ENCODE measurements at places on chromosomes 5 and 9.

GRCh38 chr5:16914108-16914435 lies 22.0 kb downstream of the MYO10 start:
- DNase-seq: no peak

GRCh38 chr5:141192110-141192725 lies at the start of gene PCDHB10:
Gene PCDHB10, plus strand, starts transcription at chr5:141192353. Its CDS starts 200 bp downstream, at chr5:141192553.
- DNase-seq: peak; percentile 39

DNA sequence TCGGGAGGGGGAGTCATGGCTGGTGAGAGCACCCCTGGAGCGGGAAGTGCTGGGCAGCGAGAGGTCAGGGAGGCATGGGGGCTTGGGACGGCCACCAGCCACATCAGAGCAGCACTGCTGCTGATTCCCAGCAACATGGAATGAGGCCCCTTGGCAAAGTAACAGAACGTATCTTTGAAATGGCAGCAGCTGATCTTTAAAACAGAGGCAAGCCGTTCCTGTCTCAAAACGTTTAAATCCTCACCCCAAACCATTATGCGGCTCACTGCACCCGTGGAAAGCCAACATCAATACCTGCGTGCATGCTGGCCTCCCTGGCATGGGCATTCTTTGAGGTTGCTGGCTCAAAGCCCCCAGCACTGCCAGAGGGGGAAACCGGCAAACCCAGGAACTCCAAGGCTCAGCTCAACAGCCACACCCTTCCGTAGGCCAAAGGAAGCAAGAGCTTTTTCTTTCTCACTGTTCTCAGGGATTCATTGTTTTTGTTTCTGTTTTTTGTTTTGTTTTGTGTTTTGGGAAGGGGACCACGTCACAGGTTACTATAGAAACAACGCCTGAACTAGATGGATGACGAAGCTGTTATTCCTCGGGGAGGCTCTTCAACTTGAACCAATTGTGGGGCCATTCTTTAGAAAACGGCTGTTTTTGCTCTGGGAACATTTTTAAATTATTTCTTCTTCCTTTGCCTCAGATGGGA lies 28.1 kb upstream of the OBP2B start:
- no peak for DNase-seq

DNA sequence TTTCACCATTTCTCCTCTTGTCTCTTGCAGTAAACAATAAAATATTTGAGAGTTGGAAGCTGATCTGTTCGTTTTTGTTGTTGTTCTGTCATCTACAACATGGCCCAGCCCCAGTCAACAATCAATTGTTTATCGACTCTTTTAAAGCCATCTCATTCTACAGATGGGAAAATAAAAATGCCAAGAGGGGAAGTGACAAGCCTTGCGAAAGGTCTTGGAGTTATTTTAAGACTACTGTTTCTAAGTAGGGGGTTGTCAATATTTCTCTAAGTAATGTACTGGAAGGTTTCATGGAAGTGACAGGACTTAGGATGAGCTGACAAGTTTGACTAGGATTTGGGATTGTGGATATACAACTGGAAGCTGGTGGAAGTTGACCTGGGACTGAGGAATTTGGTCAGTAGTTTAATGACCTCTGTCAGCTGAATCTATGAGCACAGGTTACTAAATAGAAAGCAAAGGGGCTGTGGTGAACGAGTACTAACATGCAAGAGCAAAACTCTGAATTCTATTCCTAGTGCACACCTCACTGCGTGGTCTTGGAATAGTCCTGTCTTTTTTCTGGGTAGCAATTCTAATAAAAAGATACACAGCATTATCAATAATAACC lies 57.5 kb upstream of the ADRB2 start:
- DNase-seq: no peak

GRCh38 chr9:131464354-131465000 lies 38.2 kb upstream of the POMT1 start:
- DNase-seq: no peak

DNA sequence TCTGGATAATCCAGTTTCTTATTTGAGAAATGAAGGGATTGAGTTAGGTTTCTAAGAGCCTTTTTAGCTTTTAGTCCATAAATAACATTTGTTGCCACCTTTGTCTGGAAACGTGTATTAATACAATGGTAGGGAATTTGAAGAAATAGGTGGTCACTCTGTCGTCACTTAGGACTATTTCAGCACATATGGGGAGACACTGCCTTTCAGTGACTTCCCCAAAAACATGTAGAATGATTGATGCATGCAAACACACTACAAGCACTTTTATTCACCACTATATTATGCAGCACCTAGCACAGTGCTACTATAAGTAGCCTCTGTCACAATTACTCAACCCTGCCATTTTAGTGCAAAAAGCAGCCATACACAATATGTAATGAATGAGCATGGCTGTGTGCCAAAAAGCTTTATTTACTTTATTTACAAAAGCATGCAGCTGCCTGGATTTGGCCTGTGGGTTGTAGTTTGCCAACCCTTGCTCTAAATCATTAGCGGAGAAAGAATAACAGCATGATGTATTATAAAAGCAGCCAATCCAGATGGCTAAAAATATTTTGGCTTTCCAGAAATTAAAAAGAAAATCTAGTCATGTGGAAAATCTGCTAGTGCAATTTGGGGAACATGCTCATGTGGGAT lies 154.2 kb upstream of the HMHB1 start:
- DNase-seq: no peak

DNA sequence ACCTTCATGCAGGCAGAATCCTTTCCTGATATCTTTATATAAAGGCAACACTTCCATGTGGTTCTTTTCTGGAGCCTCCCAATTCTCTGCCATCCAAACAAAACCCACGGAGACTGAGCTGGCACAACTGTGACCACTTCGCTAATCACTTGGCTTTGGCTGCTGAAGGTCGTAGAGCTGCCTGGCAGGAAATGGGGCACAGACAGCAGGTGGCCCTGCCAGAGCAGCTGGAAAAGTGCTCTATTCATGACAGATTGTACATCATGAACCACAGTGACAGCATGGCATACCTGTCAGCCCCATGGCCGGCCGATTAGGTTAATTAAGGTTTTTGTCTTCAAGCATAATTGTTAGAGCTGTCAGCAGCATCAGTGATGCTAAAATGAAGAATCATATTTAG lies 141.9 kb upstream of the ANKRD55 start:
- no peak for DNase-seq

- DNase-seq: no peak
Measured at GRCh38 chr5:107541400-107541799, 129.3 kb downstream of the EFNA5 start.

- DNase-seq: peak; percentile 75
Measured at GRCh38 chr9:136170006-136170901, 34.7 kb downstream of the LHX3 start.

GRCh38 chr9:93115486-93116071 lies 18.5 kb downstream of the NINJ1 start:
- DNase-seq: no peak

DNA sequence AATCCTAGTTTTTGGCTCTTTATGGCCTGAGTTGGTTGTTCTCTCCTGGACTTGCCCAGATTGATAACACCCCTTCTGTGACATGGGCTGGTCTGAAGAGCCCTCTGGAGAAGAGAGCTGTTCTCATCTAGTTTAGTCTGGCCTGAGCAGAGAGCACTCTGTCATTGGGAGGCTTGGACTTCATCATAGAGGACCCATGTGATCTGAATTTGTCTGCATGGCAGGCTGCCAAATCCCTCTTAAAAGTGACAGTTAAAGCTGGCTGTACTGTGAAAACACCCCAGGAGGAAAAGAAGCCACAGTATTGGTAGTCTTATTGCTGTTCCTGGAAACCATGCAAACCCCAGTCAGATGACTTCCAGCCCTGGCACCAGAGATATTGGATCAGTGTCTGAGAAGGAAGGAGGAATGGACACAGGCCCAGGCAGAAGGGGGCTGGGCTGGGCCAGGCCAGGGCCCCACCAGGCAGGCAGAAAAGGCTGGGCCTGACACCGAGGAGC lies 3.7 kb upstream of the WDR31 start:
- DNase-seq: no peak

DNA sequence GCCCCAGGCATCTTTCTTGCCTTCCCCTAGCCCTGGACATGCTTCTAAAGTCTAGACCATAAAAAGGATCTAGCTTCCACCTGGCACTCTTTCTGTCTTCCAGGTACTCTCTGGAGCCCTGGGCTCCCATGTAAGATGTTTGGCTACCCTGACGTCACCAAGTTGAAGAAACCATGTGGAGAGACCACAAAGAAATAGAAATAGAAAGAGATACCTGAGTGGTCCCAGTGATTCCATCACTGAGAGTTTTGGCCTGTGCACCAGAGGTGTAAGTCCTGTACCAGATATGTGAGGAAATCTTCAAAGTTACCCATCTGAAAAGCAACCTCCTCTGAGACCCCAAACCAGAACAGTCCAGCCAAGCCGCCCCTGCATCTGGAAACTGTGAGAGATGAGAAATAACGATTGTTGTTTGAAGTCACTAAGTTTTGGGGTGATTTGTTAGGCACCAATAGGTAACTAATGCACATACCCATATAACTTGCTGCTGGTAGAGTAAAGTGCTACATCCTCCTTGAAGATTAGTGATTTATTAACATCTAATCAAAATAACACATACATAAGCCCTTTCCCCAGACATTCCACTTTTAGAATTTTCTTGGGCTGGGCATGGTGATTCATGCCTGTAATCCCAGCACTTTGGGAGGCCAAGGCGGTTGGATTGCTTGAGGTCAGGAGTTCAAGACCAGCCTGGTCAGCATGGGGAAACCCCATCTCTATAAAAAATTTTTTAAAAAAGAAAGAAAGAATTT lies 85.7 kb upstream of the LHFPL2 start:
- no peak for DNase-seq

DNA sequence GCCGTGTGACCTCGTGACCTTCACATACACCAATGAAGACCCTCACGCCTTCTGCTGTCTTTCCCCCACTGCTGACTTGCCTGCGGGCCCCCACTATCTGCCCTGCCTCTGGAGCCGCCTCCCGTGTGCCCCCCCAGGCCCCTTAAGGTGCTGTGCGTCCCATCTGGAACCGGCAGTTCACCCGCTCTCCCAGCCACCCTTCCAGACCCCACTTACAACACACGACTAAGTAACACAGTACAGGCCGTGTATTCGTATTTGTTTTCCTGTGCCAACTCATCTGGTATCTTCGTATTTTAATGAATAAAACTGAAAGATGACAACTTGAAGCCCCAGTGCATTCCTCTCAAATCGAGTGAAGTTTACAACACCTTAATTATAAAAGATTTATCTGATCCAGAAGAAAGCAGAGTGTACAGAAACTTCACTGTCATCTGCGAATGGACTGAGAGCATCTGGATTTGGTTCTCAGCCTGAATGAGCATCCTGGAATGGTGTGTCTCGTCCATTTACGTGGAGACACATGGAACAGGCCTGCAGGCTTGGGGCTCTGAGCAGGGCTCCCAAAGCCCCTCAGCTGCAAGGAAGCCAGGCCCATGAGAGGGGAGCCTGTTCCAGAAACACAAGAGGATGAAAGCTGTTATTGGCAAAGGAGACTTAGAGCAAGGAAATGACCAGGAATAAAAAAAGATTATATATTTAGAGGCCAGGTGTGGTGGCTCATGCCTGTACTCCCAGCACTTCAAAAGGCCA lies 21.9 kb upstream of the TERT start:
- DNase-seq: no peak

GRCh38 chr5:38799556-38800377 lies 46.0 kb upstream of the OSMR start:
- no peak for DNase-seq

All from HAP-1 (cell line).